Upper lobe of left lung (tissue), 6 donors: ENCODE measurements at places on chromosomes 12 and 14. TPM values are rescaled to one million over a fixed set of nuclear protein-coding genes. Genes with fewer than 3 reads are reported as not detected.

GRCh38 chr12:53552361-53553327, 45.4 kb upstream of the NPFF start:
- no peak for DNase-seq
- no peaks in the 10 kb centered on the region for H3K4me1 ChIP-seq
- no peaks in the 10 kb centered on the region for H3K27me3 ChIP-seq
- no peak overlapping the region for H3K27ac ChIP-seq

- H3K36me3 ChIP-seq, result no peaks in the 10 kb centered on the region
- H3K27me3 ChIP-seq, result no peaks in the 10 kb centered on the region
- DNase-seq, result no peak
- no peak overlapping the region for H3K27ac ChIP-seq
Measured at GRCh38 chr12:49537231-49537751, 1.5 kb upstream of the KCNH3 start.

GRCh38 chr12:13196130-13196921, at the start of gene EMP1:
TSS of gene EMP1 (plus strand) at chr12:13196726. CDS start at chr12:13211511, 14,785 bp downstream.
- no peaks in the 10 kb centered on the region for H3K27me3 ChIP-seq
- DNase-seq, result peak; percentile 94
- no peaks in the 10 kb centered on the region for H3K36me3 ChIP-seq
- peak within 1 kb of the TSS; percentile 57 for H3K4me3 ChIP-seq

Gene MIP
- not detected for total RNA-seq

DNA sequence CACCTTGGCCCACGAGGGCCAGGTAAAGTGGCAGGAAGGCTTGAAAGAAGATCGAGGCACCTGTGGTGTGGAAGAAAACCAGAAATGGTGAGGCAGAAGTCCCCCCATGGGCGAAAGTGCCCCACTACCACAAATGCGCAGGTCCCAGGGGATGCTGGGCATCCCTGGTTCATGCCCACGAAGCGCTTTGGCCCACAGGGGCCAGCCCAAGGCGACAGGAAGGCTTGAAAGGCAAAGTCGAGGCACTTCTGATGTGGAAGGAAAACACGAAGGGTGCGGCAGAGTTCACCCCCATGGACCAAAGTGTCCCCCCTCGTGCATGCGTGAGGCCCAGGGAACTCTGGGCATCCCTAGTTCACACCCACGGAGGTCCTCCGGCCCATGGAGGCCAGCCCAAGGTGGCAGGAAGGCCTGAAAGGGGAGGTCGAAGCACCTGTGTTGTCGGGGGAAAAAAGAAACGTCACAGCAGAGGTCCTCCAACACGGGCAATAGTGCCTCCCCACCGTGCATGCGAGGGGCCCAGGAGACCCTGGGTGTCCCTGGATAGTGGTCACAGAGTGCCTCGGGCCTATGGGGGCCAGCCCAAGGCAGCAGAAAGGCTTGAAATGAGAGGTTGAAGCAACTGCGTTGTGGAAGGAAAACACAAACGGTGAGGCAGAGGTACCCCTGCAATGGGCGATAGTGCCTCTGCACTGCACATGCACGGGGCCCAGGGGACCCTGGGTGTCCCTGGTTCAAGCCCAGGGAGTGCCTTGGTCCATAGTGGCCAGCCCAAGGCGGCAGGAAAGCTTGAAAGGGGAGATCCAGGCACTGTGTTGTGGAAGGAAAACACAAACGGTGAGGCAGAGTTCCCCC, 373.9 kb downstream of the ALG10 start:
- no peaks in the 10 kb centered on the region for H3K36me3 ChIP-seq
- no peak overlapping the region for H3K4me3 ChIP-seq
- peak; percentile 44 for DNase-seq
- no peak overlapping the region for H3K27ac ChIP-seq
- H3K27me3 ChIP-seq, result no peaks in the 10 kb centered on the region

Gene METTL25
- 16.9 TPM for total RNA-seq
